Kidney (tissue), 22 donors: ENCODE measurements at places on chromosomes 3 and 15.

DNA sequence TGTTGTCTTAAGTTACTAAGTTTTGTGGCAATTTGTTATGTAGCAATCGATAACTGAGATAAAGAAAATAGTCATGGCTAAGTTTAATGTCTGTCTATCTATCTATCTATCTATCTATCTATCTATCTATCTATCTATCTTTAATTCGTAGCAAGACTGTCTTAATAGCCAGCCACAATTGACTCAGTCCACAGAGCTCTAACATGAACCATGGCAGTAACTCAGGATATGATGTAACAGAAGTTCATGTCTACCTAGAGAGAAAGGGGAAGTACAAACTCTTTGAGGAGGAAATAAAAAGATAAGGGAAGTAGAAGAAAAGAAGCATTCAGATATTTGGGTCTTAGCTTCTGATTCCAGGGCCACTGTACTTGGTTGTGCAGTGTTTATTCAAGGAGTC lies 61.5 kb upstream of the FNDC3B start:
- DNase-seq: no peak

DNA sequence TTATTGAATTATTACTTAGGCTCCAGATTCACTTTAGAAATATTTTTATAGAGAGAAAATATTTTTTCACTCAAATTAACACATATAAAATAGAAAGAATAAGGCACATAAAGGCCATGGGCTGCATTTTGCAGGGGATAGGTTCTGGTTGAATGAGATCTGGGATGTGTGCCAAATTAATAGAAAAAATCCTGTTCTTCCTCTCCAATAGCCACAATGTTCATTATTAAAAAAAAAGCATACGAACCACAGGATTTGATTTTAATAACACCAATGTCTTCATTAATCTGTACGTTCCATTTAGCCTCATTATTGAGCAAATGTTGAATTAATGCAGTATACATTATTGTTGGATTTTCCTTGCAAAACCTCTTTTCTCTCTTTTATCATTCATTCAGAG lies 622.8 kb upstream of the AGTR1 start:
- DNase-seq: no peak

DNA sequence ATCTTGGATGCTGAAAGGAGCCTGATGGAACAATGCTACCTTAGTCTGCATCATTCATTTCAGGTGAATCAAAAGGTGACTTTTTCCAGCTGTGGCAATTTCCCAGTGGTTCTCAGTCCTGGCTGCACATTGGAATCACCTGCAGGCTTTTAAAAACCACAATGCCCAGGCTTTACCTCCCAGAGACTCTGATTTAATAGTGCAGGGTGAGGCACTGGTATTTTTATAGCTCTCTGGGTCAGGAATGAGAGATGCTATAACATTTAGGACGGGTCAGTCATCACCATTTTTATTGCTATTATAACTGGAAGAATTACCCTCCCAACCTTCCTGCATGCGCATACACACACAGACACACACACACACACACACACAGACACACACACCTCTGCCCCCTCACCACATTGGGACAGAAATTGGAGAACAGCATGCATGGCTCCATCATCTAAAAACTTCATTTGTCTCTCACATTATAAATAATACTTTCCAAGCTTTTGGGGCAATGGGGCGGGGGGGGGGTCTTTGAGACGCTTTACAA lies 41.1 kb downstream of the LARP6 start:
- DNase-seq: no peak

DNA sequence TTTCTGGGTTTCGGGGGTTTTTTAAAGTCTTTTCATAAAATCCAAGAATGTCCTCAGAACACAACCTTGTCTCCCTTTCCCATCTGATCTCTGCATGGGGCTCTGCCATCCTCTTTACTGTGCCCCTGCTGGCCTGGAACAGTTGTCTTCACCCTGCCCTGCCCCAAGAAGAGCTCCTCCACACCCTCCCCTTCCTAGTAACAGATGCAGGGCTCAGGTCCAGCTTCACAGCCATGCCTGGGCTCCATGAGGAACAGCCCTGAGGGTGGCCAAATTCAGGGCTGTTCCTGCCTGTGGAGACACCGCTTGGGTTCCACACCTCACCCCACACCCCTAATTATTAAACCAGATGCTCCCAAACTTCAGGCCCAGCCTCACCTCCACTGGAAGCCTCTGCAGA lies 12.9 kb upstream of the ULK3 start:
- no peak for DNase-seq

DNA sequence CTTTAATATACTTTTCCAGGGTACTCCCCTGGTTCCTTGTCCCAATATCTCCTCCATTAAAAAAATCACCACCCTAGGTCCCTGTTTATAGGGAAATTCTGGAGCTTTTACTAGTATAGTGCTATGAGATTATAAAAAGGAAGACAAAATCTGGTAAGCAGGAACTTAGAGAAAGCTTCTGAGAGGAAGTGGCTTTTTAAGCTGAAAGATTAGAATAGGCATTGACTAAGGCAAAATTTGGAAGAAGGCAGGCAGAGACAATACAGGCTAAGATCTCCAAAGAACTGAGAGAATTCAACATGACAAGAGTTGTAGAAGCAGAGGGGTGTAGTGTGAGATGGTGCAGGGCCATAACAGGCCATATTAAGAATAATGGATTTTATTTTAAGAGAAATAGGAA lies 25.8 kb downstream of the SGO1 start:
- no peak for DNase-seq

GRCh38 chr3:28326458-28326926 lies 22.0 kb upstream of the ZCWPW2 start:
- DNase-seq: no peak

- DNase-seq: no peak
Observed at GRCh38 chr15:27673766-27674445, 425.2 kb downstream of the OCA2 start.

GRCh38 chr3:31486865-31487533 lies 45.7 kb upstream of the STT3B start:
- DNase-seq: no peak

- DNase-seq: no peak
Observed at GRCh38 chr3:64495781-64496334, 191.9 kb downstream of the ADAMTS9 start.

DNA sequence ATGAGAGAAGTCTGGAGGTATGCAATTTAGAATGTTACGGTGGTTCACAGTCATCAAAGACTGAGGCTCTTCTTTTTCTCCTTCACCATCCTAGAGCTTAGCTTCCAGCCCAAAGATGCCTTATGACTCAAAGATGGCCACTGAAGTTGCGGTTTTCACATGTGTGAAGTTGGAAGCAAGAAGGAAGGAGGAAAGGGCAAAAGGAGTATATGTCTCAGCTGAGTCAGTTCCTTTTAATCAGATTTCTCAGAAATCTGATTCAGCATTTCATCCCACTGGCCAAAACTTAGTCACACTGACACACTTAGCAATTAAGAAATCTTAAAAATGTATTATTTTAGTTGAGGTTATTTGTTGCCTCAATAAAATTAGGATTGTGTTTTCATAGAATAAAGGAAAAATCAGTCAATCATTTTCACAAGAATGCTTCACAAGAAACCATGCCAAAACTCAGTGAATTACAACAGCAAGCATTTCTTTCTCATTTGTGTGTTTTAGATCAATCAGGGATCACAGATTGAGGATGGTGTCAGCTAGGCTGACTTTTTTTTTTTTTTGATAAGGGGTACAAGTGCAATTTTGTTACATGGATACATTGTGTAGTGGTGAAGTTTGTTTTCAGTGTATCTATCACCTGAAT lies 211.1 kb upstream of the GADL1 start:
- no peak for DNase-seq

DNA sequence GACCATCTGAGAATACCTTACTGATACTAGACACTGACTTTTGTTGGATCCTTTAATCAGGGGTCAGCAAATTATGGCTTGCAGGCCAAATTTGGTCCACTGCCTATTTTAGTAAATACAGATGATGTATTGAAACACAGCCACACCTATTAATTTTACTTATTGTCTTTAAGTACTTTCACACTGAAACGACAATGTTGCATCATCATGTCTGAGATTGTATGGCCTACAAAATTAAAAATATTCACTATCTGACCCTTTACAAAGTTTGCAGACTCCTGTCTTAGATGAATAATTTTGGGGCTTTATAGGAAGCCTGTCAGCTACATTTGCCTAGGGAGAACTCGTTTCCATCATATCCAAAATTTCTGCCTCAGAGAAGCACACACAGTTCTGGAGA lies 503.2 kb upstream of the TGFBR2 start:
- no peak for DNase-seq

GRCh38 chr3:98003306-98003969 lies 31.2 kb upstream of the RIOX2 start:
- DNase-seq: no peak

DNA sequence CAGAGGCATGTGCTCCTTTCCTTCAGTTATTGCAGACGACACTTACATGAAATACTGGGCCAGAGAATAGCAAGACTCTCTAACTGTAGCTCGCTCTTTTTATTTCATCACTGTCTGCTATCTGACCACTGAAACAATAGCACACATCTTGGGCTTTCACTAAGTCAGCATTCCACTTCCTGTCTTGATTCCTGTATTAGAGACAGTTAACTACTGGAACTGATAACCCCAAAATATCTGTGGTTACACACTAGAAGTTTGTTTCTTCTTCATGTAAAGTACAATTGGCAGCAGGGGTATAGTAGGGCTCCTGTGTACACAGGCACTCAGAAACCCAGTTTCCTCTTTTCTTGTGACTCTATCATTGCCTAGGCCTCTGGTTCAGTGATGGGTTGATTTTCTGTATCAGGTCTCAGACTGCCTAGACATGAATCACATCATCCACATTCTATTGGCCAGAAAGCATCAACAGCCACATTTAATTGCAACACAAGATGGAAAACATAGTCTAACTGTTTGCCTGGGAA lies 230.2 kb upstream of the CD96 start:
- DNase-seq: no peak

DNA sequence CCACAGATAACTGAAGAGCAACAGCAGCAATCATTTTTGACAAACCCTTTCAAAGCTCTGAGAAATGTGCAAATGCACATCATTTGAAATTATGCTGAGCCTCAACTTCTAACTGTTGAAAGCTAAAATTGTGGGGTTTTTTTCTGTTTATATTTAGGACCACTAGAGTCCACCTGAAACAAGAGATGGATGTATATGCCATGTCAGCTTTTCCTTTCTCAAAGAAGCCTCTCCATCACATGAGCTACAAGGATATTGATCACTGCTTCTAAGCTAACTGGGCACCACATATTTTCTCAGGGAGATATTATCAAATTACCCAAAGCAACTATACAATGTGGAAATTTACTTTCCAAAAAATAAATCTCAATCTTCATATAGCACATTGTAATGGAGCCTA lies 498.6 kb upstream of the ZNF385D start:
- no peak for DNase-seq

- no peak for DNase-seq
Observed at GRCh38 chr3:164470471-164470870, 607.8 kb downstream of the SI start.

- no peak for DNase-seq
Observed at GRCh38 chr3:27556887-27557286, 72.7 kb upstream of the SLC4A7 start.

- no peak for DNase-seq
Observed at GRCh38 chr15:84003791-84004503, 231.6 kb upstream of the GOLGA6L4 start.

DNA sequence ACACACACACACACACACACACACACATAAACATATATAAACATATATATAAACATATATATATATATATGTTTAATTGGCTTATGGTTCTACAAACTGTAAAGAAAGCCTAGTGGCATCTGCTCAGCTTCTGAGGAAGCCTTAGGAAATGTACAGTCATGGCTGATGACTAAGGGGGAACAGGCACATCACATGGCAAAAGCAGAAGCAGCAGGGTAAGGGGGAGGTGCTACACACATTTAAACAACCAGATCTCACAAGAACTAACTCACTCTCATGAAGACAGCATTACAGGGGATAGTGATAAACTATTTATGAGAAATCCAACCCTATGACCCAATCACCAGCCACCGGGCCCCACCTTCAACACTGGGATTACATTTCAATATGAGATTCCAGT lies 922.9 kb downstream of the SI start:
- DNase-seq: no peak

GRCh38 chr15:84685304-84685703 lies 27.3 kb upstream of the NMB start:
- no peak for DNase-seq

- DNase-seq: no peak
Observed at GRCh38 chr15:27341780-27342343, 370.9 kb downstream of the GABRG3 start.

- no peak for DNase-seq
Observed at GRCh38 chr3:4588466-4588865, 95.3 kb downstream of the ITPR1 start.

DNA sequence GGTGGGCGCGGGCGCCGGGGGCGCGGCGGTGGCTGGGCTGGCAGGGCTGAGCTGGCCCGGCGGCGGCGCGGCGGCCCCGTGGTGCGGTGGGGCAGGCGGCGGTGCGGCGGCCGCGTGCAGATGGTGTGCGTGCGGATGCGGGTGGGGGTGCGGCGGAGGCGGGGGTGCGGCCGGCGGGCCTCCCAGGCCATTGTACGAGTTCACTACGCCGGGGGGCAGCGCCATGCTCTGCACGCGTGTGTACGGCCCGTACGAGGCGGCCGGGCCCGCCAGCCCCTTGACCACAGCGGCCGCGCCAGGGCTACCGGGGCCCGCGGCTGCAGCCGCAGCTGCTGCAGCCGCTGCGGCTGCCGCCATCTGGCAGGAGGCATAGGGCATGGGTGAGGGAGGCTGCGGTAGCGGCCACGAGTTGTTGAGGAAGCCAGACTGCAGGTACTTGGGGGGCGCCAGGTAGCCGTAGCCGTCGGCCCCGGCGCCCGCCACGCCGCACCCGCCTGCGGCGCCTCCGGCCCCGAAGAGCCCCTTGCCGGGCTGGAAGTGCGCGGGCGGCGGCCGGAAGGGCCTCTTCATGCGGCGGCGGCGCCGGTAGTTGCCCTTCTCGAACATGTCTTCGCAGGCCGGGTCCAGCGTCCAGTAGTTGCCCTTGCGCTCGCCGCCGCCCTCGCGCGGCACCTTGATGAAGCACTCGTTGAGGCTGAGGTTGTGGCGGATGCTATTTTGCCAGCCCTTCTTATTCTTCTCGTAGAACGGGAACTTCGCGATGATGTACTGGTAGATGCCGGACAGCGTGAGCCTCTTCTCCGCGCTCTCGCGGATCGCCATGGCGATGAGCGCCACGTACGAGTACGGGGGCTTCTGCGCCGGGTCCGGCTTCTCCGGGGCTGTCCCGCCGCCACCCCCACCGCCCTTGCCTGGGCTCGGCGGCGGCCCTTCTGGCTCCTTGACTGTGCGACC lies 951 bp downstream of the FOXL2 start:
- no peak for DNase-seq
